NCI-H1092 (cell line): ENCODE measurements at places on chromosomes 2 and 18.

DNA sequence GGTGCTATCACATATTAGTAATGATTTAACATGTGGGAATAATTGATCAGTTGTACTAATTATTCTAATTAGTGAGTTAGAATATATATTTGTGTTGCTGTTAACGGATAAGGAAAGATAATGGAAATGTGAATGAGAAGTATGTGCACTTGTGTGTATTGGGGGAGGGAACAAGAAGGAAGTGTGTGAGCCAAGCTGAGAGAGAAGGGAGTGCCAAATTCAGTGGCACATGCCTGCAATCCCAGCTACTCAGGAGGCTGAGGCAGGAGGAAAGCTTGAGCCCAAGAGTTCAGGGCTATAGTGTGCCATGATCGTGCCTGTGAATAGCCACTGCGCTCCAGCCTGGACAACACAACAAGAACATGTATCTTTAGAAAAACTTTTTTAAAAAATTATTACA is 9.3 kb downstream of the BARD1 start:
- DNase-seq = no peak

GRCh38 chr2:193556766-193557470 is 1362.2 kb upstream of the TMEFF2 start:
- DNase-seq = no peak

DNA sequence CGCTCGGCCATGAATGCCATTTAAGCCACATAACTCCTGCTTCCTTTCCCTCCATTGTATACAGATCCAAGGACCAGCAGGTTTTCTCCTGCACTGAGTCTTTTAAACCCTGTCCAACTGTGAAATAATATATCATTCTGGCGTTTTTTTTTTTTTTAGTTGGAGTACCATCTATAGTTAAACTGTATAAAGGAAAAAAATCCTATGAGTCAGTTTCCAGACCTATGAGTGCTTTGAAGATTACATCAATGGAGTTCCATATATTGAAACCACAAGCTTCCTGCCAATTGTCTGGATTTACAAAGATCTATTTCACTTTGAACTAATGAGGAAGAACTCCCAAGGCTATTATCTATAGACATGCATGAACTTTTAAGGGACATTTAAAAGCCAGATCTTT is 2.4 kb upstream of the MALT1 start:
- DNase-seq = no peak

GRCh38 chr2:216618785-216619184 is 14.4 kb upstream of the IGFBP2 start:
- DNase-seq = no peak

- no peak for DNase-seq
These were observed 41.4 kb downstream of the IL1R2 start for GRCh38 chr2:102033031-102033749.

- no peak for DNase-seq
These were observed 14.5 kb downstream of the SLC19A3 start for GRCh38 chr2:227703280-227703732.

- no peak for DNase-seq
These were observed 1303.8 kb upstream of the NRXN1 start for GRCh38 chr2:52335727-52336126.
